ENCODE measurements at places on chromosomes 13 and 19. TPM values are rescaled to one million over a fixed set of nuclear protein-coding genes. Genes with fewer than 3 reads are reported as not detected.

CCDC122 gene
- 10.1 TPM for total RNA-seq

SYNGR4 gene
- total RNA-seq: not detected

DNA sequence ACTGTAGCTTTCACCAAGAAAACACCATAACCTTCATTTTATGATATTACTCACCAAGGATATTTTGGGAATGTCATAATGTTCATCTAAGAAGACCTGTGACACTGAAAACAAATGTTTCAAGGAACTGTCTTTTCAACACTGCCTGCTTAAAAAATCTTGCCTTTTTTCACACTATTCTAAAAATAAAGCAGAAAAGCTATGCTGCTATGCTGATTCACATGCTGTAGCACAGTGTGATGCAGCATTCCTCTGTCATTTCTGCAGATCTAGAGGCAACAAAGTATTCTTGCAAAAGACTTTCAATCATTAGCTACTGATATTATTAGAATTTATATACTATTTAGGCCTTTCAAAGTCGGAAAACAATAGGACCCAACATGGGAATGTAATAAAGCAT, 525.7 kb downstream of the UQCRFS1 start:
- no peak overlapping the region for H3K27ac ChIP-seq
- no peak overlapping the region for H3K4me3 ChIP-seq
- H3K27me3 ChIP-seq: no peaks in the 10 kb centered on the region
- DNase-seq: no peak
- H3K36me3 ChIP-seq: no peaks in the 10 kb centered on the region
- H3K4me1 ChIP-seq: no peaks in the 10 kb centered on the region

DNA sequence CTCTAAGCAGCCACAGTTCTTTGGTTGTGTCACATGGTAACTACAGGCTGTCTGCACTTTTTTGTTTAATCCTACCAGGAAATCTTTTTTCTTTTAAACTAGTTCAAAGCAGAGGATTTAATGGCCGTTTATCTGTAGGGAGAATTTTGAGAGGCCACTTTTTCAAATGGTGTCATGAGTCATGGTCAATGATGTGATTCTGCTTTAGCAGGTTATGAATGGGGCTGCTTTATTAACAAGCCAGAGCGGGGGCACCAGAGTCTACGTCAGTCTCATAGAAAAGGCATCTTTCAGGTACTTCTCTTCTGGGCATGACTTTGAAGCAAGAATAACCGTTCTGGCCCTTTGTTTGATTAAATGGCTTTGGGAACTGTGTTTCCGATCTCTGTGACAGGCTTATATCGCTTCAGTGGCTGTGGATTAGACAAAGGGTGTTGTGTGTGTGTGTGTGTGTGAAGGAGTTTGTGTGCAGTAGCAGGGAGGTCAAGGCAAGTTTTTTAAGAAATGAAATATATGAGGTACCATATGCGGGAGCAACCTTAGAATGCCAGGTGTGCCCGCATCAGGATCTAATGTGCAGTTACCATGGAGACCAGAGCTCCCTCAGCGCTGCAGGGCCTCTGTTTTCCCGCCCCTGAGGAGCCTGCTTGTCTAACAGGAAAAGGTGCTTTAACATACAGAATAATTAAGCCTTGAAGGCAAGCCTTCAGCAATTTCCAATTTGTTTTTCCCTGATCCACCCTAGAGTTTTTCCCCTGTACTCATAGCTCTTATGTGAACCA, 120.5 kb downstream of the KATNAL1 start:
- DNase-seq: peak; percentile 39
- H3K4me3 ChIP-seq: no peak overlapping the region
- no peaks in the 10 kb centered on the region for H3K36me3 ChIP-seq
- peaks cover 8% of the 10 kb centered on the region for H3K4me1 ChIP-seq
- no peaks in the 10 kb centered on the region for H3K27me3 ChIP-seq

KIRREL2 gene
- not detected for total RNA-seq

LYPD5 gene
- total RNA-seq: 7.6 TPM

GRCh38 chr13:51922771-51923480, 61.2 kb downstream of the CCDC70 start:
- no peaks in the 10 kb centered on the region for H3K27me3 ChIP-seq
- no peak overlapping the region for H3K27ac ChIP-seq
- DNase-seq: no peak
- no peaks in the 10 kb centered on the region for H3K36me3 ChIP-seq
- no peaks in the 10 kb centered on the region for H3K4me1 ChIP-seq

DNA sequence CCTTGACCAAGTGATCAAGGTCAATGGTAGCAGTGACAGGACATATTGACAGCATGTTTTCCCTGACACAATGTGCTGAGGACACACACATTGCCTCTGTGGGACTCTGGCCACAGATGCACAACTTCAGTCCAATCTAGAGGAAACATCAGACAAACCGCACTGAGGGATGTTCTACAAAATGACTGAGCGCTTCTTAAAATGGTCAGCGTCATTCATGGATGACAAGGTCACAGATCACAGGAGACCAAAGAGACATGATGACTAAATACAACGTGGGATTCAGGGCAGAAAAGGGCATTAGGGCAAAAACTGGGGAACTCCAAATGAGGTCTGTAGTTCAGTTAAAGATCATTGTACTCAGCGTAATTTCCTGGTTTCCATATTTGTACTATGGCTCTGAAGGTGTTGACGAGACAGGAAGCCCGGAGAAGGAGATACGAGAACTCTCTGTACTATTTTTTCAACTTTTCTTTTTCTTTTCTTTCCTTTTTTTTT, 20.6 kb downstream of the PBX4 start:
- H3K36me3 ChIP-seq: no peaks in the 10 kb centered on the region
- DNase-seq: no peak
- H3K27me3 ChIP-seq: no peaks in the 10 kb centered on the region

- peak overlapping the region; percentile 24 for H3K27ac ChIP-seq
- H3K27me3 ChIP-seq: no peaks in the 10 kb centered on the region
- no peak for DNase-seq
- peaks cover 6% of the 10 kb centered on the region for H3K4me1 ChIP-seq
- H3K4me3 ChIP-seq: no peak overlapping the region
Measured at GRCh38 chr13:39397896-39398265, 205.1 kb downstream of the LHFPL6 start.

PSG5 gene
- not detected for total RNA-seq

NCR1 gene
- total RNA-seq: not detected

DNA sequence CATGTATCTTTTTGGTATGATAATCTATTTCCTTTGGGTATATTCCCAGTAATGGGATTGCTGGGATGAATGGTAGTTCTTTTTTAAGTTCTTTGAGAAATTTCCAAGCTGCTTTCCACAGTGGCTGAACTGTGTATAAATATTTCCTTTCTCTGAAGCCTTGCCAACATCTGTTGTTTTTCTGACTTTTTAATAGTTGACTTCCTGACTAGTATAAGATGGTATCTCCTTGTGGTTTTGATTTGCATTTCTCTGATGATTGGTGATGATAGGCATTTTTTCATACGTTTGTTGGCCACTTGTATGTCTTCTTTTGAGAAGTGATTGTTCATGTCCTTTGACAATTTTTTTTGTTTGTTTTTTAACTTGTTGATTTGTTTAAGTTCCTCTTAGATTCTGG, 61.6 kb upstream of the PCDH17 start:
- no peaks in the 10 kb centered on the region for H3K4me1 ChIP-seq
- H3K4me3 ChIP-seq: no peak overlapping the region
- no peak for DNase-seq
- H3K27ac ChIP-seq: no peak overlapping the region
- no peaks in the 10 kb centered on the region for H3K36me3 ChIP-seq
- H3K27me3 ChIP-seq: no peaks in the 10 kb centered on the region

- H3K4me1 ChIP-seq: no peaks in the 10 kb centered on the region
- no peak overlapping the region for H3K4me3 ChIP-seq
- DNase-seq: no peak
- no peaks in the 10 kb centered on the region for H3K27me3 ChIP-seq
- peaks cover 6% of the 10 kb centered on the region for H3K36me3 ChIP-seq
Measured at GRCh38 chr19:45283443-45284033, 32.5 kb downstream of the MARK4 start.

DNA sequence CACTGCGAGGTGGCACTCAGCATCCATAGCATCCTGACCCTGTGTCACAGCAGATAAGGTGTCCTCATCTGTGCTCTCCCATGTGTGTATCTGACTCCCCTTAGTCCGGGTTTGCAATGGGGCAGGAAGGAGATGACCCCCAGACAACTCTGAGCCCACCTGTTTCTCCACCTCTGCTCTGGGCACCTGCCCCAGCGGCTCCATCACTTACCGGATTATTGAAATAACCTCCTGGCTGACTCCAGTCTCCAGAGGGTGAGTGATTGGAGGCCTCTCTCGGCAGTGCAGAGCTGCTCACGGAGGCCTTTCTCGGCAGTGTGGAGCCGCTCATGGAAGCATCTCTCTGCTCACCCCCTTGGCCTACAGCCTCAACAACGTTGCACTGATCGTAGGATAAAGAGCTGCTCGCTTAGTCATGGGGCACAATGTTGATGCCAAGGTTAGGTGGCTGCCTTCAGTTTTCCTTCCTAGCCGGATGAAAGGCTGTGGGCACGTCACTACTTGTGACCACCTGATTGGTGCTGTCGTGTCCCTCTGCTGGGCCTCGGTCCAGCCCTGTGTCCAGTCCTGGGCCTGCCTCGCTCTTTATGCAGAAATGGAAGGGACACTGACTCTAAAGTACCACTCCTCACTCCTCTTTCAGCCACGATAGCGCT, 67.6 kb downstream of the TEX29 start:
- H3K27ac ChIP-seq: no peak overlapping the region
- no peaks in the 10 kb centered on the region for H3K36me3 ChIP-seq
- no peak overlapping the region for H3K4me3 ChIP-seq
